RPMI7951 (cell line): ENCODE measurements at places on chromosomes 6 and 20. TPM values are rescaled to one million over a fixed set of nuclear protein-coding genes. Genes with fewer than 3 reads are reported as not detected.

DNA sequence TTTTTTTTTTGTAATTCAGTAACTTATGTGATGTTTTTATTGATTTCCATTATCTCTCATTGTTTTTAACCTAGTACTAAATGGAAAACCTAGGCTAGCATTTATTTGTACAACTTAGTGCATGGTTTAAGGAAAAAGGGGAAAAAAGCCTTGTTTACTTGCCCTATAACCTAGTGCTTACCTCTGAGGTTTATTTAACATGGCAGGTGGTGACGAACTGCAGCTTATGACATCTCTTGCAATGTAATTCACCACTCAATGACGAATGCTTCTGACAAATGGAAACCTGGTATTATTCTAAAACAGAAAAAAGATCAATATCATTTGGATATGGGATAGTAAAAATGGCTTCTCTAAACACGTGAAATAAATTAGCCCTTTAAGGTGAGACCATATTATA, 618.6 kb upstream of the FLRT3 start:
- DNase-seq, result no peak

DNA sequence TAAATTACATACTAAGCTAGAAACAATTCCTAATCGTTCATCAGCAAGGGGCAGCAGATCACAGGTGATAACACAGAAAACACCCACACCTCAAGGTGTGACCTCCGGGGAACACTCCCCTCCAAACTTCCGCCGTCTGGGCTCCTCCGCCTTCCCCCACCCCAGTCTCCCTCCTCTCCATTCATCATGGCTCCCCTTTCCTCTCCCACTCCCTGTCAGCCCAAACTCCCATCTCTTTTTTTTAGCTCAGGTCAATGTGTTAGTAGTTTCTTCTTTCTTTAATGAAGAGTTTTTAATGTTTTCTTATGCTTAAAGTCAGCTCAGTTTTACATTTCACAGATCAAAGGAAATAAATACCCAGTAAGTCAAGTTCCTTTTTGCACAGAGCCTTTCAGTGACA, 20.7 kb downstream of the CNKSR3 start:
- no peak for DNase-seq

GRCh38 chr6:139708337-139709199, 334.1 kb upstream of the CITED2 start:
- DNase-seq, result peak; percentile 90

- no peak for DNase-seq
These were observed 183.1 kb downstream of the PRDM13 start for GRCh38 chr6:99789767-99790166.

DNA sequence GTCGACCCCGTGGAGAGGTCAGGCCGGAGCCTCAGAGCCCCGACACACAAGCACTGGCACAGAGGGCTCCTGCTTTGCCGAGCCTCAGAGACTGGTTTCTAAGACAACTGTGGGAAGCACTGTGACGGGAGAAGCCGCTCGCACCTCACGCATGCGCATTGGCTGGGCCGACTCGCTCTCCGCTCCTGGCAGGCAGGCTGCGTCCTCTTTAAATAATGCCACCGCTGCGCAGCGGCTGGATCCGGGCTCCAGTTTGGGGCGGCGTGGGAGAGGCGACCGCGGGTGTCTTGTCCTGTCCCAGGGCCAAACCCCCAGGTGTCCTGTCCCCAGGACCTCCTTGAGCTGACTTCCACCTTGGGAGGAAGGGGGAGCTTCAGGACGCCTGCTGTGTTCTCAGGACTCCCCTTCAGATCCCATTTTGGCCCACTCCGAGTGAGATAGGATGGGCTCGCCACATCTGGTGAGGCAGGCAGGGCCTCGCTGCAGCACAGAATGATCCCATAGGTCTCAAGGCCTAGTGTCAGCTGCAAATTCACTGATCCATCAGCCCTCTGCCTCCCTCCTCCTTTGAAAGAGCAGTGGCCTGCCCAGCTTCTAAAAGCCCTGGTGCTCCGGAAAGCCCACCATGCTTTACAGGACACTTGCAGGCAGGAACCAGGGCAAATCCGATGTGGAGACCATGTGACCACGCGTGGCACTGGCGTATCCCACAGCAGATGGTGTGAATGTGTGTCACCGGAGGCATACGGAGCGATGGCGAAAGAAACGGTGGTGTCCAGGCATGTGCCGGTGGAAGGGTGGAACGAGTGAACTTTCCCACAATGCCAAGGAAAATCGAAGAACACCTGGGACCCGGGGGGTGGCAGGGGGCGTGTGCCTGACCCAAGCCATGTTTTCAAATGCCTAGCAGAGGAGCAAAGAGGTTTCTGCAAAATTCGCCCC, 169.3 kb upstream of the ZNF337 start:
- peak; percentile 80 for DNase-seq

DNA sequence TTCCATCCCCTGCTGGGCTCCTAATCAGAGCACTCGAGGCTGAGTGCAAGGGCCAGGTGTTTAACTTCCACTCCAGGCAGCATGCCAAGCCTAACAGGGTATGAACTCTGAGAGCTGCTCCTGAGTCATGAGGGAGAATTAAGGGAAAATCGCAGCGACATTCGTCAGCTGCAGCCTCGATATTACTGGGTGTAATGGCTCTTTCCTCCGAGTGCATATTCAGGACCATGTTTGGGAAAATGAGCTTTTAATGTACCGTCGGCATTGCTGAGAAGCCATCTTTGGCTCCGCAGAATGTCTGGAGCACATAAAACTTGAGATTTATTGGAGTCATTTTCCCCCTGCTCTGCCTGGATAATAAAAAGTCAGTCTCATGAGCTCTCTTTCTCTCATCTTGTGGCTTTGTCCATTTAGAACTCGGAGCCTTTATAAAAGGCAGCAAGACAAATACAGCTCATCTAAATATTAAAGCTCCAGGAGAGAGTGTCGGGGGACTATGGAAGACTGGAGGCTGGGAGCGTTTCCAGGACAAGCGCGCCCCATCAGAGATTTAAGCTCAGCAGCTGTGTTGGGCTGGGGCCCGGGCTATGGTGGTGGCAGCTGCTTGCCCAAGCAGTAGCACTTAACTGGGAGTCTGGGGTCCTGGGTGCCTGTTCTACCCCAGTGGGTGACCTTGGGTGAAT, 103.7 kb downstream of the TOX2 start:
- peak; percentile 99 for DNase-seq

- DNase-seq, result no peak
These were observed 221.3 kb upstream of the CST7 start for GRCh38 chr20:24727795-24728194.

DNA sequence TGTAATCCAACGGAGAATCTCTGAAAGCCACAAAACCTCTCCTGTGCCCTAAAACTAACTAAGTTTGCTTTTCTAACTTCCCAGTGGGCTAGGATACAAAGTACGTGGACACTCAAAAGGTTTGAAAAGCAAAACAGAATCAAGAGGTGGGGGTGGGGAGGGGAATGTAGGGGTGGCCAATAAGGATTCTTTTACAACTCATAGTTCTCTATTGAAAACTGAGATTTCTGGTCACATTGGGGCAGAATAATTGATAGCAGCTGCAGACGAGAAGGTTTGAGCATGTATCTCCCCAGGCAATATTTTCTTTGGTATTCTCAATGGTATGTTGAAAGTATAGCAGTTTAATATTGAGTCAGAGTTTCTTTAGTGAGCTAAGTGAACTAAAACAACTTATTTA, 376.7 kb upstream of the CITED2 start:
- peak; percentile 85 for DNase-seq

GRCh38 chr6:141513830-141514229, 618.9 kb upstream of the GJE1 start:
- peak; percentile 27 for DNase-seq

DNA sequence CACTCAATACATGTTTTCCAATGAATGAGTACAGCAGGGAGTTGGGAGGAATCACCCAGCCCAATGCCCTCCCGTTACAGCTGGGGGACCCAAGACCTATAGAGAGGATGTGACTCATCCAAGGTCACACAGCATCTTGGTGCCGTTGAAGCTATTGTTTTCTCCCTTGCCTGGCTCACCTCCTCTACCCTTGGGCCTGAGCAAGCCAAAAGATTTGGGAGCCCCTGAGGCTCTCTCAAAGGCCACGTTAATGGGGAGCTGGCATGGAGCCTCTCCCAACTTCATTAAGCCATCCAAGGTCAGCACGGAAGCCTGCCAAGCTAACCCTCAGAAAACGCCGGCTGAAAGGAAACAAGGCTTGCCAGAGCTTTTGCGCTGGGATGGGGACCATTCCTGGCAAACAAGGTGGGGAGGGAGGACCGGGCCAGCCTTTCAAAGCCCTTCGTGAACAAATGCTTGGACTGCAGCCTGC, 30.4 kb downstream of the KCNB1 start:
- peak; percentile 86 for DNase-seq

- no peak for DNase-seq
These were observed 437.5 kb downstream of the TFAP2A start for GRCh38 chr6:9977411-9977810.

DNA sequence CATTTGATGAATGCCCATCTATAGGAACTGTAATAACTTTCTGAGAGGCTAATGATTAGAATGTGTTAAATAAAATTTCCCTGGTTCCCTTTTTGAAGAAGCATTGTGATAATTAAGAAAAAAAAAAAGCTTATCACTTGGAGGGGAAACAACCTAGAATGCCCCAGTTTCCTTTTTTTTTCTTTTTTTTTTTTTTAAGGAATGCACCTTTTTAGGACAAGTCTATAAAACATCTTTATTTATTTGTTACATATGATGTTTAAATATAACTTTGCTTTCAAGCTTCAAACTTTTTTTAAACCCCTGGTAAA, 7.3 kb upstream of the MRPS10 start:
- no peak for DNase-seq

DNA sequence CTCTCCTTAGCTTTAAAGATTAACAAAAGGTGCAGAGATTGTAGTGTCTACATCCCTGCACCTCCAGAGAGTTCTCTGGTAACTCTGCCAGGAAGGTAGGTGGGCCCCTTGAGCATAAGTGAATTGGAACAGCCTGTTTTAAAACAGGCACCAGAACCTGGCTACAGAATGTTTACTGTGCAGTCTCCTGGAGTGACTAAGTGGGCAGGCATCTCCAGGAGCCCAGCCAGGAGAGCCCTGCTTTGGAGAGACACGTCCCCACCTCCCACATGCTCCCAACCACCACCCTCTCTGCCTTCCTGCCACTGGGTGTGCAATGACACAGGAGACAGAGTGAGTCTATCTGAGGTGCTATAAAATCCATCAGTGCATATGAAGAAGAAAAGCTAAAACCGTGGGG, 110.3 kb upstream of the EYA4 start:
- DNase-seq, result no peak

- no peak for DNase-seq
These were observed at the start of gene CPXM1 for GRCh38 chr20:2800521-2801285. TSS of gene CPXM1 (minus strand) at chr20:2800627. CDS start at chr20:2800572, 55 bp downstream.

DNA sequence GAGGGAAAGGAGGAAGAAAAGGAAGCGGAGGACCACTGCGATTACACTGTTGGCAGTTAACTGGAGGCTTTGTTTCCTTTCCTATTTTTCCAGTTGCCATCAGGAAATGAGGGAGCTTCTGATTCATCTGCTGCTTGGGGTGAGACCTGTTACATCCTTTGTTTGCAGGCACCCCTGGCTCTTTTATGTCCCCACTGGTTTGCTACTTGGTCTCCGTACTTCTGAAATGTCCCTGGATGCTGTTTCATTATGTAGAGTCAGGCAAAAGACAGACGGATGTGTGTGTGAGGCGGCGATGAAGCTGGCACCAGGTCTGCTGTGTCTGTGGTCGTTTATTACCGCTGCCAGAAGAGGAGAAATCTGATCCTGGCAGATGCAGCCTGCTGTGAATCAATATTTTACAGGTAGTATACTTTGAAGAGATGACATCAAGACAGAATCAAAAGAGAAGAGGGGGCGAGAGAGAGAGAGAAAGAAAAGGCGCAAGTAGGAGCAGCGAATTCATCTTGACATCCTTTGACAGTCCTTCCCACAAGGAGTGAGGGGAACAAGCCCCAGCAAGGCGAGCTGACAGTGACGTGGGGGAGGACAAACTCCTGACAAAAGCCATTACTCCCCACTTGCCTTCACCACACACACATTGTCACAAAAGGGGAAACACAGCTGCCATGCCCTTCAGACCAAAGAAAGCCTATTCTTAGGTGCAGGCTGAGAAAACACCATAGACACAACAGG, 145.9 kb upstream of the FBXL4 start:
- DNase-seq, result no peak

DNA sequence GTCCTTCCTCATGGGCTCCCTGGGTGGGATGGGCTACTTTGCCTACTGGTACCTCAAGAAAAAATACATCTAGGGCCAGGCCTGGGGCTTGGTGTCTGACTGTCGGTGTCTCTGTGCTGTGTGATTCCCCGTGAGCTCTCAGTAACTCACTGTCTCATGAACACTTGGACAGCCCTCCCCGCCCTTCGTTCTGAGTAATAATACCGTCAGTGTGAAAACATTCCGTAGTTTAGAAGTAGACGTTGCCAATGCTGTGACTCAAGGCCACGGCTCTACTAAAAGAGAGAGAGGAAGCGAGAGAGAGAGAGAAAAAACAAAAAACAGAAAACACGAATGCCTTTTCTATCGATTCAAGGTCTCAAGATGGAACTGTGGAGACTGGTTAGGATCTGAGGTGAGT, 31.8 kb downstream of the FITM2 start:
- peak; percentile 86 for DNase-seq

- DNase-seq, result peak; percentile 55
These were observed 369.0 kb downstream of the THBS2 start for GRCh38 chr6:168884646-168885086.

DNA sequence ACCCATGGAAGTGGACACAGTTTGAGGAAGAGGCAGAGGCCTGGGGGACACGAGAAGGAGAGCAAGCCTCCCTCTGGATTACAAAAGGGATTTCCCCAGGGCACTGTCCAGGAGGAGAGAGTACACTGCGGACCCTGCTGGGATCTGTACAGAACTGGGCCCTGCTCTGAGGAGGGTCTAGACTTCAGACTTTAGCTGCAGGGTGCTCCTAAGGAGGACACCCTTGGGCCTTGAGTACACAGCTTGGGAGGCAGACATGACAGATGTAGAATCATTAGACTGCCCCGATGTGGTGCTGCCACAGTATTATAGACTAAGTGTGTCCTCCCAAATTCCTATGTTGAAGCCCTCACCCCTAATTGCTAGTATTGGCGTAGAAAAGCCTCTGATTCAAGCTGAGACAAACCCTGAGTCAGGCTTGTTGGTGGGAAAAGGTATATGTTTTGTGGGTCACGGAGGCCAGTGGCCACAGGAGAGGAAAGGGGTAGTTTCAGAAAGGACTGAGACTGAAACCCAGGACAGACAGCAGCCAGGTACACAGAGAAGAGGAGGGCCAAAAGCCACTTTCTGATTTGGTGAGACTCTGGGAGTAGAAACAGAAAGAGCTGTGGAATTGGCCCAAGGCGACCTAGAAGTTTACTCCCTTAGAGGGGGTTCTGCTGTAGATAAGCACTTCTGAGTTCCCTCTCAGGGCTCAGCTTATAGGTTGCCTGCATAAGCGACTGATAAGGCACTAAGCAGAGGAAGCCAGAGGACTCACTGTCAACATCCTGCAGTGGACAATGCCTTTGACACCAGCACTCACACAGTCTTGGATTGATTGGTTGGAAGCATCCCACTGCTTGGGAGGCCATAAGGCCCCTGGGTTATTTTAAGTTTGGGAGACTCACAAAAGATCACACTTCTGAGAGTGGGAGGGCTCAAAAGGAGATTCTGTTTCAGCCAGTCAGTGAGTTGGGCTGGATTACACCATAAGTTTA, 16.5 kb upstream of the SH3BGRL2 start:
- no peak for DNase-seq

The BPIFB4 gene
- not detected in 2 replicates for total RNA-seq

The STMND1 gene
- not detected in 2 replicates for total RNA-seq

The SCGN gene
- total RNA-seq, result not detected in 2 replicates

The LST1 gene
- total RNA-seq, result not detected in 2 replicates
